ENCODE measurements at places on chromosomes 2 and 18. TPM values are rescaled to one million over a fixed set of nuclear protein-coding genes. Genes with fewer than 3 reads are reported as not detected.

The CCDC121 gene
- total RNA-seq = 3.8 TPM

The STON1 gene
- 218 TPM for total RNA-seq

The PLCD4 gene
- total RNA-seq = 25.0 TPM

The FKBP1B gene
- 3.1 TPM for total RNA-seq

The HNRNPLL gene
- 63.7 TPM for total RNA-seq

The GATA6 gene
- total RNA-seq = 15.1 TPM

The RAB6C gene
- not detected for total RNA-seq

The MAPRE3 gene
- total RNA-seq = 5.1 TPM

The TNFAIP6 gene
- total RNA-seq = 3.9 TPM

The OSGEPL1 gene
- 6.7 TPM for total RNA-seq

The SKA1 gene
- total RNA-seq = not detected

The MAP3K20 gene
- 255 TPM for total RNA-seq

The PCARE gene
- not detected for total RNA-seq

The DOCK10 gene
- 4.2 TPM for total RNA-seq

The POMC gene
- 34.2 TPM for total RNA-seq

The SLC8A1 gene
- total RNA-seq = 305 TPM

The TFPI gene
- 29.3 TPM for total RNA-seq

The SERPINB2 gene
- total RNA-seq = not detected

The ANKRD23 gene
- 1.8 TPM for total RNA-seq

The M1AP gene
- not detected for total RNA-seq

The GPR75 gene
- total RNA-seq = 6.4 TPM

The TDRD15 gene
- total RNA-seq = not detected

The COLEC11 gene
- total RNA-seq = 3.3 TPM

The EVX2 gene
- 4.6 TPM for total RNA-seq

The ASAP2 gene
- total RNA-seq = 56.5 TPM

The APLF gene
- total RNA-seq = 21.7 TPM

The PRKAG3 gene
- total RNA-seq = not detected

The TMEM18 gene
- 25.3 TPM for total RNA-seq

The COL5A2 gene
- total RNA-seq = 89.5 TPM

The HRH4 gene
- total RNA-seq = under 0.01 TPM

The ABCG8 gene
- total RNA-seq = not detected

The RETREG2 gene
- total RNA-seq = 46.4 TPM

The TBR1 gene
- total RNA-seq = not detected

The SLC38A11 gene
- total RNA-seq = 0.83 TPM

The C2orf66 gene
- not detected for total RNA-seq

The CTNNA2 gene
- total RNA-seq = 8.6 TPM

The RGPD4 gene
- not detected for total RNA-seq

The ZSCAN30 gene
- total RNA-seq = 23.2 TPM

The CREG2 gene
- not detected for total RNA-seq

The PDE11A gene
- 4.3 TPM for total RNA-seq

The CYP27A1 gene
- 27.2 TPM for total RNA-seq

The MYOM1 gene
- 23.2 TPM for total RNA-seq

The NBEAL1 gene
- total RNA-seq = 24.3 TPM

The MDH1B gene
- 1.4 TPM for total RNA-seq

The LONRF2 gene
- 20.1 TPM for total RNA-seq

The SGPP2 gene
- 0.49 TPM for total RNA-seq

The NIF3L1 gene
- total RNA-seq = 9.8 TPM

All from sigmoid colon (tissue), 7 donors.